ENCODE measurements at places on chromosomes 1 and 21. TPM values are rescaled to one million over a fixed set of nuclear protein-coding genes. Genes with fewer than 3 reads are reported as not detected.

GRCh38 chr1:164787834-164788231, 228.8 kb downstream of the PBX1 start:
- no peak for DNase-seq

GRCh38 chr1:9108056-9108665, 20.7 kb downstream of the GPR157 start:
- no peak for DNase-seq

- peak; percentile 42 for DNase-seq
Observed at GRCh38 chr1:73998348-73998959, 199.5 kb downstream of the LRRIQ3 start.

GRCh38 chr1:3677484-3677883, 25.2 kb downstream of the TP73 start:
- DNase-seq: no peak

- DNase-seq: no peak
Observed at GRCh38 chr1:240230816-240231215, 139.1 kb downstream of the FMN2 start.

The NOS1AP gene
- 0.62 TPM for polyA plus RNA-seq

DNA sequence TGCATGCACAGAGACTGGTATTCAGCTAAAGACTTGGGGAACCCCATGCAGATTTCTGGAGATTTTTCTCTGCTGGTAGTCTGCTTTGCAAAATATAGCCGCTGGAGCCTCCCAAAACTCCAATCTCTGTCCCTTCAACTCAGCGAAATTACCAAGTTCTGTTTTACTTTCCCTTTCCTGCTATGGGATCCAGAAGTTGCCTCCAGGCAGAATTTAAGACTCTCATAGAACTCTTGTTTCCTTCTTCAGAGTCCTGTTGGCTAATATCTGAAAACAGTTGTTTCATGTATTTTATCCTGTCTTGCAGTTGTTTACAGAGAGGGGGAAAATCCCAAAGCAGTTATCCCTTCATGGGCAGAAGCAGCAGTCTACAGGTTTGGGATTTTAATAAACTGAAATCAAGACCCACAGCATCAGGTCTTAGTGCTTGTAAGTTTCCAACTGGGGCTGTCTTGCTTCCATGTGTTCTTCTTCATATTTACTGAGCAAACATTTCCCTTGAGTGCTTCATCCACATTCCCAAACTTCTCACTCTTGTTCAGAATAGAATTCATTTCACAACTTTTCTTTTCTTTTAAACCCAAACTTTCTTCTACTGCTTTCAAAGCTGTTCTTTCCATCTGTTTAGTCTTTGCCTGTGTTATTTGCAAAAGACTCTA, 221.3 kb upstream of the DMRTA2 start:
- no peak for DNase-seq

GRCh38 chr1:112312879-112313278, 83.1 kb upstream of the CTTNBP2NL start:
- DNase-seq: no peak

GRCh38 chr1:236948381-236948780, 55.9 kb downstream of the MT1HL1 start:
- no peak for DNase-seq

The FMN2 gene
- 0.79 TPM for polyA plus RNA-seq

GRCh38 chr21:42675403-42675802, 22.0 kb downstream of the PDE9A start:
- DNase-seq: no peak

The LRP8 gene
- polyA plus RNA-seq: 4.4 TPM

DNA sequence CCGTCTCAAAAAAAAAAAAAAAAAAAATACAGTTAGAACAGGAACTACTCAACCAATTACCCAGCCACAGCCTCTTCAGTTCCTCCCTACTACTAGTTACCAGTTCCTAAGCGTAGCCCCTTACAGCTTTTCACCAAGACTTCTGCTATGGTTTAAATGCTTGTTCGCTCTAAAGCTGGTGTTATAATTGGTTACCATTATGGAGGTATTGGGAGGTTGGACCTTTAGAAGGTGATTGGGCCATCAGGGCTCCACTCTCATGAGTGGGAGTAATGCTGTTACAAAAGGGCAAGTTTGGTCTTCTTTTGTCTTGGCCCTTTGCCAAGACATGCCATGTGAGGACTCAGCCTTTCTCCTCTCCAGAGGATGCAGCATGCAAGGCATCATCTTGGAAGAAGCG, 3.0 kb upstream of the SMPDL3B start:
- DNase-seq: no peak

The CLDN17 gene
- not detected for polyA plus RNA-seq

DNA sequence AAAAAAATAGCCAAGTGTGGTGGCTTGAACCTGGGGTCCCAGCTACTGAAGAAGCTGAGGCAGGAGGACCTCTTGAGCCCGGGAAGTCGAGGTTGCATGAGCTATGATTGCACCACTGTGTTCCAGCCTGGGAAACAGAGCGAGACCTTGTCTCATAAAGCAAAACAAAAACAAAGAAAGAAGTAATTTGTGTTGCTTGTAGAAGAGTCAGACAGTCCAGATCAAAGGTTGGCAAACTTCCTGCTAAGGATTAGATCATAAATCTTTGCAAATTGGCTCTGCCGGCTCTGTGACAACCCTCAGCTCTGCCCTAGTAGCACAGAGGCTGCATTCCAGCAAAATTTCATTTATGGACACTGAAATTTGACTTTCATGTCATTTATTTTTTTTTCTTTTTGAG, 19.0 kb upstream of the MFN2 start:
- DNase-seq: no peak

The TSSK3 gene
- polyA plus RNA-seq: 0.98 TPM

The PTAFR gene
- 1.8 TPM for polyA plus RNA-seq

- DNase-seq: peak; percentile 68
Observed at GRCh38 chr1:232868793-232869491, 63.7 kb downstream of the MAP10 start.

Data from muscle of back (tissue), 13 donors.